ENCODE measurements at places on chromosomes 3 and 15. TPM values are rescaled to one million over a fixed set of nuclear protein-coding genes. Genes with fewer than 3 reads are reported as not detected.

Gene COLQ
- 1.2 TPM for total RNA-seq

GRCh38 chr15:28913171-28913765 lies 27.5 kb downstream of the APBA2 start:
- DNase-seq: no peak

GRCh38 chr3:139561959-139562676 lies 22.6 kb upstream of the RBP1 start:
- DNase-seq: no peak

Gene LOXL1
- total RNA-seq: 384 TPM

- no peak for DNase-seq
Observed at GRCh38 chr15:77516786-77517185, 96.1 kb downstream of the HMG20A start.

DNA sequence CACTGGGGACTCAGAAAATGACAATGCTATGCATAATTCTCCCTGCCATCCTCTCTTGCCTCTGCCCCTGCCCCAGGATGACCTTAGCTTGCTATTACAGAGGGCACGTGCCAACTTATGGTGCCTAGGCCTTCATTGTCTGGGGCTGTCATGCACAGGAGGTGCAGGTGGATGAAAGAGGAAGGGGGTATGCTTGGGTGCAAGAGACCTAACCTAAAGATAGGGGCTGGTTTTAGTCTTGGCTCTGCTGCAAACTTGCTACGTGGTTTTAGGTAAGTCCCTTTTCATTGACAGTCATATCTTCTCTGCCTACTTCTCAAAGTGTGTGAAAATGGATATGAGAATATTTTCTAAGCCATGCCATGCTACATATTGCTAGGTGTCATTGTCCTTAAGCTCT lies 161.3 kb downstream of the EPHB1 start:
- DNase-seq: no peak

Gene ADAMTS7
- 25.5 TPM for total RNA-seq

DNA sequence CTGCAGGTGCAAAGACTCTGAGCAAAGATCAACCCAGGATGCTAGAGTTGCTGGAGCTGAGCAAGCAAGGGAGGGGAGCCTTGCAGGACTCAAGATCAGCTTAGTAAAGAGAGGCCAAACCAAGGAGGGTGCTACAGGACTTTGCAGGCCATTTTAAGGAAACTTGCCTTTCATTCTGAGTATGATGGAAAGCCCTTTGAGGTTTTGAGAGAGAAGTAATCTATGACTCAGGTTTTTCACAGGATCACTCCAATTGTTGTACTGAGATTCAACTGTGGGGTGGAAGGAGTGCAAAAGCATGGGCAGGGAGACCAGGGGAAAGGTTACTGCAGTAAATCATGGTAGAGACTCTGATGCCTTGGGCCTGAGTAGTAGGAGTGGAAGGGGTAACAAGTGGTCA lies 260.4 kb upstream of the GPR149 start:
- DNase-seq: no peak

DNA sequence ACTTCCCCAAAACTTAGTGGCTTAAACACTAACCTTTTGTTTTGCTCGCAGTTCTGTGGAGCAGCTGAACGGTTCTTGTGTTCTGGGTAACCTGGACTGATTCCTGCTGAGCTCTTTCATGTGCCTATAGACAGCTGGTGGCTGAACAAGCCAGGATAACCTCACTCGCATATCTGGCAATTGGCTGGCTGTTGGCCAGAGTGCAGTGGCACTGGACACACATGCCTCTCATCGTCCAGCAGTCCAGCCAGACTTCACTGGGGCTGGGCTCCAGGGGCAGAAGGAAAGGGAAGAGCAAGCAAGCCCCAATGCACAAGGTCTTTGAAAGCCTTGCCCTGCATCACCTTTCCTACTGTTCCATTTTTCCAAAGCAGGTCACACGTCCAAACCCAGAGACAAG lies 53.6 kb upstream of the GATA2 start:
- no peak for DNase-seq

Gene C3orf80
- 13.7 TPM for total RNA-seq

Gene NEK11
- total RNA-seq: 7.1 TPM

GRCh38 chr3:133572158-133573053 lies 1.1 kb upstream of the CDV3 start:
- DNase-seq: no peak

DNA sequence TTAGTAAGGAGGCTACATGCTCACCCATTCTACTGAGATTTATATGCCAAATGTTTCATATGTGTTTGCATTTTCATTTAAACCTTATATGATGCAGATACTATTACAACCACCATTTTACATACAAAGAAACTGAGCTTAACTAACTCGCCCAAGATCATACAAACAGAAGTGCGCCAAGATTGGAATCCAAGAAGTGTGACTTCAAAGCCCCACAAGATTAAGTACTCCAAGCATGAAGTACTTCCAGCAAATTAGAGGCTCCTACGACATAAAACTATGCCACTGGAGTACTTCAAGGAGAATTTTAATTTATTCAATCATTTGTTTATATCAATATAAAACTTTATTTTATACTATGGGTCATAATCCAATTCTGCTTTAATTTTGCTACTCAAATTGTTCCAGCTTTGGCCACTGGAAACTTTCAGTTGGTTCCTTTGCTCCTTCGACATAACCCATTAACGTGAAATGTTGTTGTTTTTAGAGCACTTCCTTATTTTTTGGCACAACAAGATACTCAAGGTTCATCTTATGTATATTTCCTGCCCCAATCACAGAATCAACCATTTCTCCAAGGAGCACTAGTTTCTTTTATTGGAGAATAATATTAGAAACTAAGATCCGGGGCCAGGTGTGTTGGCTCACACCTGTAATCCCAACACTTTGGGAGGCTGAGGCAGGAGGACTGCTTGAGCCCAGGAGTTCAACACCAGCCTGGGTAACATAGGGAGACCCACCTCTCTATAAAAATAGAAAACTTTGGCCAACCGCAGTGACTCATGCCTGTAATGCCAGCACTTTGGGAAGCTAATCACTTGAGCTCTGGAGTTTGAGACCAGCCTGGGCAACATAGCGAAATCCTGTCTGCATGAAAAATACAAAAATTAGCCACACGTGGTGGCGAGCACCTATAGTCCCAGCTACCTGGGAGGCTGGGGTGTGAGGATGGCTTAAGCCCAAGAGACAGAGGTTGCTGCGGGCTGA lies 10.4 kb downstream of the INO80 start:
- no peak for DNase-seq

Gene KBTBD8
- 9.2 TPM for total RNA-seq

Gene NCK1
- total RNA-seq: 48.6 TPM

DNA sequence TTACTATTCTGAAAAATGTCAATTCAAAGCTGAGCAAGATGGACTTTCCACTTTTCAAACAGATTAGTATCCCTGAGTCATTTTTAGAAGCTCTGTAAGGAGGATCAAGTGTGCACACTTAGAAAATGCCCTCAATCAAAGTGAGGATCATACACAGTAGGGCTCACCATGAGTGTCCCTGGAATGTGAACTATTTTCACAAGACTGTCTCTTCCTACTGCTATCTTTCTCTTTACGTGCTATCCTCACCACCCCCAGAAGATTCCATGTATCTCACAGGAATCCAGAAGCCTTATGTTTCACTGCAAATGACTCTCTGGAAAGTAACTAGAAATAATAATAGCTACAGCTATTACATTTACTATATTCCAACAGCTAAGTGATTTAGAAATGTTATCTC lies 349.9 kb upstream of the TGFBR2 start:
- peak; percentile 73 for DNase-seq

DNA sequence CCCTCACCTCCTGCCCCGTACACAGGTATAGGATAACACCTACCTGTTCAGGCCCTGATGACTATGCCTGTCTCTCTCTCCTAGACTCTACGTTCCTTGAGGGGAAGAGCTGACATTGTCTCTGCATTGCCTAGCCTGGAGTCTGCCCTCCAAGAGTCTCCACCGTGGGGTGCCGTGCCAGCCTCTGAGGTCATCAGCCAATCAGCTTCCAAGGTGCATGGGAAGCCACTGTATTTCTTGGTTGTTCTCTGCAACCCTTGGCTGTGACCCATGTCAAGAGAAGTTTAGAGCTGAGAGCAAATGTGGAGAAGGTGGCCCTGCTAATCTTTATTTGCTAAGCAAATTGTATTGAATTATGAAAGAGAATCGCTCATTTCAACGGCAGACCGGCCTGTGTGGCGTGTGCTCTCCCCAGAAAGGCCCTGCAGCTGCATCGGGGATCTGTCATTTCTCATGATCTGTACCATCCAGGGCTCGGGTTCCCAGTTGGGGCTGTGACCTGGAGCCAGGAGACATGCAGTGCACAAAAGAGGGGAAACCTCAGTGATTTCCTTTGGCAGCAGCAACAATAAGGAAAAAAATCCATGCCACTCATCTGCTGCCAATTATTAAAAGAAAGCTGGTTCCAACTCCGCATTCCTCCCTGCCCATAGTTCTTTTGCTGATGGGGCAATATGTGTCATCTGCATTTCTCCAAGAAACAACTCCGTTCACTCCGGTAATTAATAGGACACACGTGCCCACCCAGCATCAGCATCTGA lies 182.2 kb downstream of the MEGF11 start:
- DNase-seq: no peak

Gene GREM1
- 112 TPM for total RNA-seq

DNA sequence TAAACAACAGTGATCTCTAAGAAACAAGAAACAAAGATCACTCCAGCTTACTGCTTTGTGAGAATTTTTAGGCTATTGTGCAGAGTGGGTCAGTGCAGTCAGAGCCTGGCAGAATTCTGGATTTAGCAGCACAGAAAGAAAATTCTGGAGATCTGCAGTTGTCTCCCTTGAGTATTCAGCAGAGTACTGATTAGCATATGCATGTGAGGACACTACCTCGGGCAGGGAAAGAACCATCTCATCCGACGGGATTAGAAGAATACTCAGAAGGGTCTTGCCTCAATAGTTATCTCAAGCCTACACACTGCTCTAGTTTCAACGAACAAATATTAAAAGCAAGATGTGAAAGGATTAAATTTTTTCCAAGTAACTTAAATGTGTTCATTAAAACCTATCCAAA lies 70.7 kb downstream of the TRPC1 start:
- no peak for DNase-seq

GRCh38 chr3:69145688-69146087 lies 23.3 kb upstream of the LMOD3 start:
- DNase-seq: no peak

- DNase-seq: no peak
Observed at GRCh38 chr15:78353093-78353492, 12.9 kb downstream of the CRABP1 start.
